ENCODE measurements at places on chromosomes 5 and 9. TPM values are rescaled to one million over a fixed set of nuclear protein-coding genes. Genes with fewer than 3 reads are reported as not detected.
A peak's percentile ranks its signal among the peaks of the same experiment; 100 is the strongest.

The C8G gene
- total RNA-seq = not detected

- ATAC-seq = no peak
These were observed 215.1 kb downstream of the PAPPA start for GRCh38 chr9:116368680-116369079.

- ATAC-seq = peak; percentile 90
These were observed 3.7 kb downstream of the PHF24 start for GRCh38 chr9:34961574-34962490.

DNA sequence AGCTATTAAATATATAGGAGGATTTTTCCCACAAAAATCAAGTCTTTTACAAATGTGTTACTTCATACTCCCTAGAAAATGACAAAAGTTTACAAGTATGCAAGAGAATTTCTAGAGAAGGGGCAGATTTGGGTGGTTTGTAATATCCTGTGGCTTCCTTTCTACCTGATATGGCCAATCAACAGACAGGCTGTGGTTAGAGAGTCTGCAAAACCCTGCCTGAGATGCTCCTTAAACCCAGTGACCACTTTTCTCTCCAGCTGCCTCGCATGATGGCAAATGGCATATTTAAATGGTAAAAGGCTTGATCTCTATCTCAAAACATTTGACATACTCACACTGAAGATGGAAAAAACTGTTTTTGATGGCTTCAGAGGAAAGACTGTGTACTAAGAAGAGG lies 550.1 kb upstream of the ZNF462 start:
- no peak for ATAC-seq

The PCDHB16 gene
- total RNA-seq = not detected

The PCDHGA7 gene
- not detected for total RNA-seq

The GLE1 gene
- total RNA-seq = 53.6 TPM
